ENCODE measurements at places on chromosomes 16 and 17.
A peak's percentile ranks its signal among the peaks of the same experiment; 100 is the strongest.

DNA sequence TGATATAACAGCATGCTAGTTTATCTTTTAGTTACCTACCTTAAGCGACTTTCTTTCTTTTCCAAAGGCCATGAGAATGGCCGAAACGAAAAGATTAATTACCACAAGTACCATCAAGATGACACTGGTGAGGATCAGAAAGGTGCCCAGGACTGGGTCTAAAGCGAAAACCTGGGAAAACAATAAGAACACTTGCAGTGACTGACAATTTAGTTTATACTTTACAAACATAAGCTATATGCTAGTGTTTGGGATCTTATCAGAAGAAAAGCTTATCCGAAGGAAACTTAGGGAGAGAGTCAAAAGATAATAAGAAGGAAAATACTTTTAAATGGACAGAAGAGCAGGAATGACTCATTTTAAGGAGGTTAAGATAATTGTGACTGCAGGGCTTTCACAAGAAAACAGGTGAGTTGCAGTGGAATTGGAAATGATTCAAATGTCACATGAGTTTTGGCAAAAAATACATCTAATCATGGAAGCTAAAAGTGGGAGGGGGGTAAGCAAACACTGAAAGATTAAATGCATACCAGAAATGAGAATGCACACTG is 34.8 kb downstream of the IST1 start:
- no peak for DNase-seq

DNA sequence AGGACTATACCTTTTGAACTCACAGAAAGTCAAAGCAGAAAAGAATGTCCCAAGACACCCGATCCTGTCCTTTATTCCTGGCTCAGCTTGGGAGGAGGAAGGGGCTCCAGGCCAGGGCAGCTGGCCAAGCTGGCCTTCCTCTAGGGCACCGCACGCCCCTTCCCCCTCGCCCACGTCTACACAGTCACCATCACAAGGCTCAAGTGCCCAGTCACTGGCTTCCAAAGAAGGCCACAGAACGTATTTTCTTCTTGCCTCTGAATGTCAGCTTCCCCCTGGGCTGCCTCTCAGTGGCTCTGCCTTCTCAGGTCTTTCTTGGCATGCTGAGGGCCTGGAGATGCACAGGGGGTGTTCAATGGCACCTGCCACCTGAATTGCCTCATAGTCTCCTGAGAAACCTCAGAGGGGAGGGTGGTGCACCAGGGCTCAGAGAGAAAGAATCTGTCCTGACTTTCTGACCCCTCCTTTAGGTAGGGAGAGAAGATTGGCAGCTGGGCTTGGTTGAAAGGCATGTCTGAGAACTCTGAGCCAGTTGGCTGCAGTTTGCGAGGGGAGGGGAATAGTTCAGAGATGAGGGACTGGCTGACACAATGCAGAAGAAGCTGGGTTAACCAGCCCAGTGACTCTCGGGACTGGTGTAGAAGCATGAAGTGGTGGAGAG is 2.1 kb downstream of the DHRS11 start:
- no peak for DNase-seq

GRCh38 chr16:80260906-80261311 is 279.9 kb upstream of the DYNLRB2 start:
- no peak for DNase-seq

- DNase-seq, result no peak
These were observed 392.2 kb downstream of the NPIPA8 start for GRCh38 chr16:17944345-17944744.

DNA sequence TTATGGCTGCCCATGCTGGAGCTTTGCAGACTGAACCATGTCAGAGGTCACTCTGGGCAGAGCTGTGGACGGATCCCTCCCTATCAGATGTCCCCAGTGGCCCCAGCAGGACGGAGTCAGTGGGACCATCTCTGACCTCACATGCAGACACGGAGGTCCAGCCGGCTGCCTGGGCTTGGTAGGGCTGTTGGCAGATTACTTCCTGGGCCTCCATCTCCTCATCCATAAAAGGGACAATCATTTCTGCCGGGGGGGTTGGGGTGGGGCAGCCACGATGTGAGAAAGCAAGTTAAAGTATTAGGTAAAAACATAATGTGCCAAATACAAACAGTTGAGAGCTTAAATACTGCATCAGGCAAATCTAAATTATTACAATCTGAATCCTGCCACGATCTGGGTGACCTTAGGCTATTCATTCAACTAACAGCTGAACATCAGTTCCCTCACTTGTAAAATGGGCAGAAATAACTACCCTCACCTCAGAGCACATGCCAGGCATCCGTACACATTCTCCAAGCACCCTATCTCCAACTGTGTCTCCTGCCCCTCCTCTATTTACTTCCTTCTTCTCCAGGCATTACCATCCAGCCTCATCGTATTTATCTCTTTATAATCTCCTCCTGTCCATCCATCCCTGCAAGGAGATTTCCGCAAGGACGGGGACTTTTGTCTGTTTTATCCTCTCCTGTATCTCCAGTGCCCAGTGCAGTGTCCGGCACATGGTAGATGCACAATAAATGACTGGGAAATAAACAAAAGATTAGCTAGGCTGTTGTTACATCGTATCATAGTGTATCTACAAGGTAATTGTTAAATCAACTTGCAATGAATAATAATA is 192.3 kb upstream of the FOXF1 start:
- no peak for DNase-seq

GRCh38 chr17:27544350-27545131 is 86.4 kb upstream of the LGALS9 start:
- DNase-seq, result peak; percentile 63

- no peak for DNase-seq
These were observed 17.8 kb downstream of the MPHOSPH6 start for GRCh38 chr16:82152196-82152595.

- no peak for DNase-seq
These were observed 23.5 kb upstream of the RPL13 start for GRCh38 chr16:89536886-89537548.

- DNase-seq, result no peak
These were observed 77.1 kb downstream of the SDK2 start for GRCh38 chr17:73566905-73567782.

GRCh38 chr17:81465910-81466309 is 46.7 kb downstream of the ACTG1 start:
- DNase-seq, result no peak

DNA sequence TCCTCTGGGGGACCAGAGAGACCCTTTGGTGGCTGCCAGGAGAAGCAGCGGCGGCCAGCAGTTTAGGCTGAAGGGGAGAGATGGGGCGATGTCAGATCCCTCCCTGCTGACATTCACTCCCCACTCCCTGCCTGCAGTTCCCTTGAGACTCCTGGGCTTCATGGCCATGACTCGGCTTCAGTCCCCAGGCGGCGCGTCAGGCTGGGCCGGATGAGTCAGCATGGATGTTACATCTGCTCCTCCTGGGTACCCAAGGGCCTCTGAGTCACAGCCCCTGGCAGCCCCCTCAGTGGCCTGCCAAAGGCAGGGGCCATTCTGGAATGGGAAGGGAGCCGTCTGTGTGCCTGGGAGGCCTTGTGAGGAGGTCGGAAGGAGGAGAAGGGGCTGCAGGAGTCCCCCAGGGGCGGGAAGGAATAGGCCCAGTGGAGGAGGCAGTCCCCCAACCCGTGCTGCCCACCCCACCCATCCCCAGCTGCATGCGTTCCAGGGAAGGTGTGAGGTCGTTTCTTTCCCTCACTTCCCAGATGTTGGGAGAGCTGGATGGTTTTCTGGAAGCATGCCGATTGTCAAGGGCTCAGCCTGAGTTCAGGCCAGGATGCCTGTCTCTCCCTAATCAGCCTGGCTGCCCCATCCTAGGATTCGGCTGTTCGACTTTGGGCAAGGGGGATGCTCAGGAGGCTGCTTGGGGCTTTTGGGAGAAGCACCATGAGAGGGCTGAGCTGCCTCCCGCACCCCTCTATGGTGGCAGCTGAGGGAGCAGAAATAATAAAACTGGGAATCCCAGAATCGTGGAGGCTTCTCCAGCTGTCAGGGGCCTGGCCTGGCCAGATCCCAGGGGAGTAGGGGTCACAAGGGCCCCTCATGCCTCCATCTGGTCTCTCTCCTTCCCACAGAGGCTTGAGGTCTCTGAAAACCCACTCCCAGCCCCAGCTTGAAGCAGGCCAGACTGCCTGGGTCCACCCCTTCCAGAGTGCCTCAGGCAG is 9.7 kb downstream of the RHBDL3 start:
- no peak for DNase-seq

DNA sequence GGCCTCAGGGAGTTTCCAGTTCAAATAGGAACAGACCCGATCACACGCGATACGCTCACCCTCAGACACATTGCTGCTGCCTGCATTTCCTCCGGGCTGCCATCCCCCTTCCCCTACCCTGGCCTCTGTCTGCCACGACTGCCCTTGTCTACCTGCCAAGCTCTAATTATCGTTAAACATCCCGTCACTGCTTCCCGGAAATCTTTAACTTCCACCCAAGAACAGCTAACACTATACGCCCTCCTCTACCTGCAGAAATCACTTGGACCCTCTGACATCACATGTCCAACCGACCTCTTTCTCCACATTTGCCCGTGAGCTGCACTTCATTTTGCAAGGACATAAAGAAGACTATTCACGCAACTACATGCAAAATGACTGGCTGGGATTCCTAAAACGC is 40.4 kb downstream of the ABAT start:
- DNase-seq, result no peak

GRCh38 chr17:30950669-30951399 is 20.0 kb upstream of the RNF135 start:
- no peak for DNase-seq

- DNase-seq, result no peak
These were observed 6.8 kb downstream of the ERN1 start for GRCh38 chr17:64123114-64123513.

DNA sequence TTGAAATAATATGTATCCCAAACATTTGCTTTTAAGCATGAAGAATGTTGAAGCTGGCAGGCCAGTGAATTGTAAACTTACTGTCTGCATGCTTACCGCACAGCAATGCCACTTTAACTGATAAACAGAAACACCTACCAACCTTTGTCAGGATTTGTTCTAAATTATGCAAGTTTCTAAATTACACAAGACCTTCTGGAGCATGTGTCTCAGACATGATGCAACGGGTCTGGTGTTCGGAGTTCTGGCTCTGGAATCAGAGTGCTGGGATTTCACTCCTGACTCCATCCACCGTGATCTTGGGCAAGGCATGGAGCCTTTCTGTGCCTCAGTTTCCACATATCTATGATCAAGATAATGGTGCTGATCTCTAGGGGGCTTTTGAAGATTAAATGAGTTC is 111.2 kb downstream of the CCT6B start:
- no peak for DNase-seq

- DNase-seq, result no peak
These were observed 2335.5 kb downstream of the TP53TG3F start for GRCh38 chr16:35794896-35795295.

DNA sequence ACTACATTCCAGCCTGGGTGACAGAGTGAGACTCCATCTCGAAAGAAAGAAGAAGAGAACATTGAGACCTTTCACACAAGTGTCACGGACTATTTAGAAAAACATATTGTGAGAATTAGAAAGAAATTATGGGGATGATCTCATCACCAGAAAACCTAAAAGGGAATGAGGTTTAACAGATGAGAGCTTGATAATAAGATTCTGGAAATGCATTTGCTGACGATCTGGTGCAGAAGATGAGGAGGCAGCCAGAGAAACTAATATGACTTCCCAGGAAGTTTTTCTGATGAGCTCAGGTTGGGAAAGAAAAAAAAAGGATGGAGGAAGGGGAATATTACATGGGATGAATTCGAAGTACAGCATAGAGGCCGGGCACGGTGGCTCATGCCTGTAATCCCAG is 10.8 kb upstream of the APOH start:
- DNase-seq, result no peak

DNA sequence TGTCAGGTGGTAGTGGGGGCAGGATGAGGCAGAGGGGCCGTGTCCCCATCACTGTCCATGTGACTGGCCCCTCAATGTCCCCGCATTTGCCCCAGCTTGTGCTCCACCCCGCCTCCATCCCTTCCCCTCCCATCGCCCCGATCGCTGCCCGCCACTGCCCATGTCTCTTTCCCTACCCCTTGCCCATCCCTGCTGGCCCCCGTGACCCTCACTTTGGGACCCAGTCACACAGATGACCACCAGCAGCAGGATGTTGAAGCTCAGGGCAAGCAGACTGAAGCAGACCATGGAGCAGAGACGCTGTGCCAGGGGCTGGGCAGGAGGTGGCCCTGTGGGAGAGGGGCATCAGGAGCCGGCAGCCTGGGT is 6.1 kb downstream of the ASGR2 start:
- no peak for DNase-seq

- DNase-seq, result peak; percentile 90
These were observed at the start of gene PRKCB for GRCh38 chr16:23835390-23836077. Gene PRKCB (plus strand): TSS chr16:23835983.

DNA sequence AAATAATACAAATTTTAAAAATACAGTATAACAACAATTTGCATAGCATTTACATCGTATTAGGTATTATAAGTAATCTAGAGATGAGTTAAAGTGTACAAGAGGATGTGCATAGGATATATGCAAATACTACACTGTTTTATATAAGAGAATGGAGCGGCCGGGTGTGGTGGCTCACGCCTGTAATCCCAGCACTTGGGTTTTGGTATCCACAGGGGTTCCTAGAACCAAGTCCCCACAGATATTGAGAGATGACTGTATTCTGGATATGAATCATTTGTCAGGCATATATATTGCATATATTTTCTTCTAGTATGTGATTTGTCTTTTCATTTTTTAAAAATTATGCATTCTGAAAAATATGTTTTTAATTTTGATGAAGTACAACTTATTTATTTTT is 77.5 kb upstream of the MSI2 start:
- no peak for DNase-seq

DNA sequence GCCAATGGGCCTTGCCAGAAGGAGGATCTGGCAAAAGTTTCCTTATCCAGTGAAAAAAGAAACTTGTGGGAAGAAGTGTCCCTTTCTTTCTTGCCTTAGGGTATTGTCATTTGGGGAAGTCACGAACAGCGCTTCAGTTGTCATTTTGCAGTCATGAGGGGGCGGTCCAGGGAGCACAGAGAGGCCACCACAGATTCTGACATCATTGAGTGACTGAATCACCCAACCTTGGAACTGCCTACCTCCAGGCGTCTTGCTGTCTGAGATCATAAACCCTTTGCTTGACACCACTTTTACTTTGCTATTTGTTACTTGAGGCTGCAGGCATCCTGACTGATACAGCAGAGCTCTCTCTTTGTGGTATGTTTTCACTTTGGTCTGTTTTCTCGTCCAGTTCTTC is 3.1 kb upstream of the WSCD1 start:
- DNase-seq, result no peak

DNA sequence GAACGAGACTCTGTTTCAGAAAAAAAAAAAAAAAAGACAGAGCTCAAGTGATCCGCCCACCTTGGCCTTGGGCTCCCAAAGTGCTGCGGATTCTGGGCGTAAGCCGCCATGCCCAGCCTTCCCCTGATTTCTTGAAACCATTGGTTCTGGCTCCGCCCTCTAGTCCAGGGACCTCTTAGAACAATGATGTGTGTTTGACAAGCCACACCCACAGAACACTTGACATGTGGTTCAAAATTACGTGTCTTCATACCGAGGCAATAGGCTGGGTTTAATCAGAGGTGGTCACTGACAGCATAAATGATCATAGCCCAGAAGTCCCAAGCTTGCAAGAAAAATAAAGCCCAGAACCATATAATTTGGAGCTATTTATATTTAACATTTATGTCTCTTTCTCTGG is 23.0 kb downstream of the KNOP1 start:
- DNase-seq, result no peak
